HS-27A (cell line): ENCODE measurements at places on chromosomes 6 and 20.
A peak's percentile ranks its signal among the peaks of the same experiment; 100 is the strongest.

DNA sequence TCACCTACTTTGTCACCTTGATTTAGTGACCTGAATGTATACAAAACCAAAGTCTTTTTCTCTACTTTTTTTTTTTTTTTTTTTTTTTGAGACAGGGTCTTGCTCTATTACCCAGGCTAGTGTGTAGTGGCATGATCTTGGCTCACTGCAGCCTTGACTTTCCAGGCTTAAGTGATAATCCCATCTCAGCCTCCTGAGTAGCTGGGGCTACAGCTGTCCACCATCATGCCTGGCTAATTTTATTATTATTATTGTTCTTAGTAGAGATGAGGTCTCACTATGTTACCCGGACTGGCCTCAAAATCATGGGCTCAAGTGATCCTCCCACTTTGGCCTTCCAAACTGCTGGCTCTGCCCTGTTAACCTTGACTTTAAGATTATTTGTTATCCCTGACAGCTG lies 37.5 kb downstream of the CRISP2 start:
- DNase-seq = no peak

DNA sequence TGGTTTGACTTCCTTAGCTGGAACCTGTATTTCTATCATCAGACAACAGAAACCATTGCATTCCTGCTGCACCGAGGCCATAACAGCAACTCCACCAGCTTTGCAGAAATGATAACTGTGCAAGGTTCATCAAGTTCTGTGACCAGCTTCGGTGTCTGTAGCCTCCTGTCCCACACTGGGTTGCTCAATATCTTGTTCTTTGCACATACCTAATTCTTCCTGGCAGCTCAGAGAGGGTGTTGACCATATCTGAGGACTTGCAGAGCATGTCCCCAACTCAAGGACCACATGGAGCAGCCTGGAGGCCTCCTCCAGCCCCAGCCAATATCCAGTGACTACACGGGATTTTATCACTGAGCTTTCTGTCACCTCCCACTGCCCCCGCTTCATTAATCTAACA lies 59.3 kb upstream of the SCAF8 start:
- DNase-seq = no peak

DNA sequence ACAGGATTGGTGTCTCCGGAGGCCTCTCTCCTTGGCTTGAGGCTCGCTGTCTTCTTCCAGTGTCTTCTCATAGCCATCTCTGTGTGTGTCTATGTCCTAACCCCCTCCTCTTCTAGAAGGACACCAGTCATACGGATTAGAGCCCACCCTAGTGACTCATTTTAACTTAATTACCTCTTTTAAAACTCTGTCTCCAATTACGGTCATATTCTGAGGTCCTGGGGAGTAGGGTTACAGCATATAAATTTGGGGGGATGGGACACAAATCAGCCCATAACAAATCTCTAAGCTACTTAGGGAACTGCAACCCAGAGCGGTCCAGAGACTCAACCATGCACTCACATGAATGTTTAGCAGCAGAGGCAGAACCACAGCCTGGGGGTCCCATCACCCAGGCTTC lies 56.1 kb upstream of the SASH1 start:
- no peak for DNase-seq

- no peak for DNase-seq
Measured at GRCh38 chr20:1118004-1118335, 432 bp upstream of the PSMF1 start.

GRCh38 chr6:56144538-56145324 lies 102.6 kb downstream of the COL21A1 start:
- peak; percentile 8 for DNase-seq

DNA sequence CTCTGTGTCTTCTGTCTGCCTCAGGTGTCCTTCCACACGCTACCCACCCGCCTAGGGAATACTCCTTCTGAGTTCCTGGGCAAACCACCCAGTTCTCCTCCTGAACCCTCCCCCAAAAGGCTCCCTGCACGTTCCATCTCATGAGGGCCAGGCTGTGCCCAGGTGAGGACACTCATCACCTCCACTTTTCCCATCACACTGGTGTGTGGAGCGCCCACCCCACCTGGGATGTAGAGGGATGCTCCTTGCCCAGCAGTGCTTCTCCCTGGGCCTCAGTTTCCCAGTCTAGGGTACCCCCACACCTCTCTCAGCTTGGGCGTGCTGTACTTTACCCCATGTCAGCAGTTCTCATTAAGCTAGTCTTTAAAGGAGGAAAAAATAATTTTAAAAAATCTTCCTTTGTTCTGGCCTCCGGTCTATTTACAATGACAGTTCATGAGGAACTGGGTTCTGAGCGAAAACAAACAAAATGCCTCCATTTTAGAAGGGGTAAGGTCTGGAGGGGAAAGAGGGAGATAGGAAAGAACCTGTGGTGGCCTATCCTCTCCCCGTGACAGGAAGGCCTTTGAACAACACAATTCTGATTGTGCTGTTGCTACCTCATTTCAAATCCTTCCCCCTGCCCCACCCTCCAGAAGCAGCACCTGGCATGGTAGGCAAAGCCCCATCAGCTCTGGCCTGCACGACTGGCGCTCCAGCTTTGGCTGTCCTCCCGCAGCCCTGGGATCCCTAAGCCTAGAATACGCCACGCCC lies 1.7 kb upstream of the C20orf203 start:
- DNase-seq = no peak

DNA sequence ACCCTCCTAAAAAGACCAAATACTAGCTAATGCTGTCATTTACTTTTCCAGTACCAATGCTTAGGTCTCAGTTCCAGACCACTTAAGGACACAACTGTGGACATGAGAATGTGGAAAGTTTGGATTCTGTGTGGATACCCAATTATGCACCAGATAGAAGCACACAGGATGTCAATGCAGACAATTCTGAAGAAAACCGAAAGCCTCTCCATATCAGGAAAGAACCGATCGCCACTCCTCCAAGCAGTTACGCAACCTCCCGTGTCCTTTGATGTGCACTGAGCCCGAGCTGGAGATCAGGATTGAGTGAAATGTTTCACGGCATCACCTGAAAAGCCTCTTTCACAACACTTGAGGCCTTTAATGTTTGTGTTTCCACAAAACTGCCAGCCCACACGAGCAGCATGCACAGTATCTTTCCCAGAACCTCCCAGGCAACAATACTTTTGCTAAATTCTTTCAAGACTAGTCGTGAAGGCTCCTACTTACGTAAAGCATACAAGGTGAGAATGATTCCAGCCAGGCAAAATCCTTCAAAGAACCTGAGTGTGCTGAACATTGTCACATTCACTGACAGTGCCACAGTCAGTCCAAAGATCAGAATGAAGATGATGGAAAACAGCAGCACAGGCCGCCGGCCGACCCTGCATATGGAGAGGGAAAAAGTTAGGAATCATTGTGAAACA lies 47.0 kb downstream of the SLC22A23 start:
- no peak for DNase-seq

- DNase-seq = peak; percentile 51
Measured at GRCh38 chr6:1263039-1263849, 48.7 kb upstream of the FOXQ1 start.

- no peak for DNase-seq
Measured at GRCh38 chr6:155244434-155244833, 19.4 kb upstream of the CLDN20 start.
